A172 (cell line): ENCODE measurements at places on chromosomes 2 and 18.

GRCh38 chr2:60873381-60873780, 8.0 kb upstream of the REL start:
- no peak for DNase-seq

DNA sequence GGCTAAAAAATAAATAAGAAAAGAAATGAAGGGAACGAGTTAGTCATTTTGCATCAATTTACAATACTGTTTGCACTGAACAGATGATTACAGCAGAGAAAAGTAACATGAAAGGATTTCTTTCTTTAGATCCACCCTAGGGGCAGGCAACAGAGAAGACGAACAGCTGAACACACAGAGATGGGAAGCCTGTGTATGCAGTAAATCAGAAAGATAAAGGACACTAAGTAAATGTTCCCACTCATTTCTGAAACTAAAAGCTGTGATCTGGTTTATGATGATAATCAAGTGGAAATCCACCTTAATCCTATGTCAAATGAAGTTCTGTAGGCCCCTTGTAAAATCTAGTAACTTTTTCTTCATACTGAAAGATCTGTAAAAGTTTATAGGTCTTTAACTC, 54.2 kb downstream of the AKAIN1 start:
- no peak for DNase-seq

GRCh38 chr2:72083751-72084583, 63.7 kb downstream of the CYP26B1 start:
- no peak for DNase-seq

DNA sequence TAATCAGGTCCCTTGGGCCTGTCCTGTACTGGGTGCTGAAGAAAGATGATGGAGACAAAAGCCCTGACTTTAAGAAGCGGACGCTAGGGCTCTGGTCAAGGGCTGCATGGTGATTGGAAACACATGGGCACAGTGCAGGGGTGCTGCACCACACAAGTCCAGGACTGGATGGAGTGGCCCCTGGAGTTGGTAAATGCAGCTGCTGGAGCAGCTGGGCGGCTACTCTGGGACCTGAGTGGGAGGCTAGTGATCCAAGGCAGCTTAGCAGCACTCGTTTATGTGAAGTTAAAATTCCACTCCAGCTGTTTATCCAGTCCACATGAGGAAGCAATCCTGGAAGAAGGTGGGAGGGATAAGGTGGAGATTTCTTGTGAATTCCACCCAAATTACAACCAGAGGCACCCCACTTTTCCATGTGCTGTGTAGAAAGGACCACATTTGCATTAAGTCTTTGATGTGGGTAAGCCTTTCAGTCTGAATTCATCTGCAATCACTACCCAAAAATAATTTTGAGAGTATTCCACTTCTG, 24.9 kb downstream of the MERTK start:
- no peak for DNase-seq

DNA sequence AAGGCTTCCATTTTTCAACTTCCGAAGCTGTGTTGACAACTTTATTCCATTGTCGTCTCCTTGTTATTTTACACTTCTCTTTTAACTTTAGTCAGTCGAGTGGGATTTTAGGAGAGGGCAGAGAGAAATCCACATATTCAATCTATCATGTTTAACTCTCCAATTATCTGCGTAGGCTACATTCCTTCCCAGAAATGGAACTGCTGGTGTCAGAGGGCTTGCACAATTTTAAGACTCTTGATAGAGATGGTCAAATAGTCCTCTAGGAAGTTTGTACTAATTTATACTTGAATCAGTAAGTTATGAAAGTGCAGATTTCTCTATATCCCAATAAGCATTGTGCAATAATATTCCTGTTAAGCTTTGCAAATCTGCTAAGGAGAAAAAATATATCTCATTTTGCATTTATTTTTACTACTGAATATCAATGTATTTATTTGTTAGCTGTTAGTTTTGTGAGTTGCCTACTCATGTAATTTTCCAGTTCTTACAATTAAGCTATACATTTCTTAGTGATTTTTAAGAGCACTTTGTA, 95.6 kb downstream of the CYP26B1 start:
- DNase-seq: no peak

DNA sequence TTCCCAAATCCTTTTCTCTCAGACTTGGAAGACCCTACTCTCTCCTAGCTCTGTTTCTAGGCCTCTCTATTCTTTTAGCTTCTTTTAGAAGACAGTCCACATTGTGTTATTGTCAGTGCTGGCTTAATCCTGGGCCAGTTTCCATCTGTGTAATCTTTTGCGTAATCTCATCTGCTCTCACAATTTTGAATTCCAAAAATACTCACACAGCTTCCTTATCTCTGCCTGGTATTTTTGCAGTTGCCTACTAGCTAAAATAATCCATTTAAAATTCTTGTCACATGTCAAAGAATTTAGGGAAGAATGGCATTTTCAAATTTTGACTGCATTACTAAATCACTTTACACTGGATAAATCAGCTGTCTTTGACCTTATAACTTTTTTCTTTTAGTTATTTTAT, 200.6 kb upstream of the MEX3C start:
- DNase-seq: no peak

DNA sequence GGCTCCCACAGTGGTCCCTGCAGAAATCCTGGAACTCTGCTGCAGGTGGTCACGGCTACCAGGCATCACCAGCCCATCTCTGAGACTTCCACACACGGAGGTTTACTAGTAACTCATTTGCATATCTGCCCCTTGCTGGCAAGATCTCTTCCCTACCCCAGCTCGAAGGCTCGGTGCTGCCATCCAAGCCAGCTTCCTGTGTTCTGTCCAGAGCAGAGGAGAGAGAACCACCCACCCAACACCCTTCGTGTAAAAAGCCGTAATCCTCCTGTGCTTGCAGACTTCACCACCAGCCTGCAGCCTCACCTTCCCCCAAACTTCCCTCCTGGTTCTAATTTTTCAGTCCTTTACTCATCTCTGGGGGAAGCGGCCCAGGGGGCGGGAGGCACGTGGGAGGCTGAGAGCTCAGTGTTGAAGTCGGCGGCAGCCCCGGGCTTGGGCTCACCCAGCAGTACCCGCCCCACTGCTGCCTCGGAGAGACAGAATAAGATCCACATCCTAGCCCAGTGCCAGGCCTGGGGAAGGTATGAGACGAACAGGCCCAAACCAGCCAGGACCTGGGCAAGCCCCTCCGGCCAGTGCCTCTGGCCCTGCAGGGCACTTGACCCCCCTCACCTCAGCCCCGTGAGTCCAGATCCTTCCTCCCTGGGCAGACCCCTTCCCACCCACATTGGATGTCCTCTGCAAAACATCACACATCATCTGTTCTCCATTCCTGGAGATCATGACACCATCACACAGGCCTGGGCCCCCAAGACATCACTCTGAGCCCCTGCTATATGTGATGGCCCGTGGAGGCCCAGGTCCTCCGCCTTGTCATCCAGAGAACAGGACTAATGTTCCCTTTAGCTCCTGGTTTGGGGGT, 145.8 kb upstream of the ID2 start:
- DNase-seq: no peak

DNA sequence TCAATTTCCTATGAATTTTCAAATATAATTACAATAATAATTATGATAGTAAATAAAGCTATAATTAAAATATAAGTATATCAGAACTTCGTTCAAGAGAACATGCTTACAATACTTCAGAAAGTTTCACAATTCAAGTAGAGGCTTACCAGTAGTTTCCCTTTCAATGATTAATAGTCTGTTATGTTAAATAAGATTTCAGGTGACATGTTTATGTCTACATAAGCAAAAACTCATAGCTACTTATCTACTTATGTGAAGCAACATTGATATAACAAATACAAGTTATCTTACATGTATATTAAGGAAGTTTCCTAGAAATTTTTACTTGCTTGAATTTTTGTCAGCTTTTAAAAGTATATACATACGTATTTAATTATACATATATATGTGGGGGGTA, 4.5 kb upstream of the COL3A1 start:
- no peak for DNase-seq

GRCh38 chr2:40251137-40251536, 200.8 kb downstream of the SLC8A1 start:
- no peak for DNase-seq

GRCh38 chr2:19881221-19881907, 20.4 kb downstream of the TTC32 start:
- DNase-seq: no peak

- DNase-seq: no peak
Measured at GRCh38 chr18:38933910-38934510, 1368.4 kb upstream of the CELF4 start.

- DNase-seq: no peak
Measured at GRCh38 chr18:63319383-63320122, at the start of gene BCL2. BCL2 (minus strand) TSS chr18:63319769.

GRCh38 chr2:203690117-203690431, 16.4 kb upstream of the CD28 start:
- DNase-seq: no peak
